ENCODE measurements at places on chromosomes 5 and 9. TPM values are rescaled to one million over a fixed set of nuclear protein-coding genes. Genes with fewer than 3 reads are reported as not detected.

- H3K36me3 ChIP-seq, result no peaks in the 10 kb centered on the region
- H3K4me1 ChIP-seq, result no peaks in the 10 kb centered on the region
These were observed 24.4 kb downstream of the CEMIP2 start for GRCh38 chr9:71743882-71744281.

- H3K4me1 ChIP-seq, result peaks cover 6% of the 10 kb centered on the region
- no peak overlapping the region for H3K27ac ChIP-seq
- no peak overlapping the region for H3K4me3 ChIP-seq
- H3K27me3 ChIP-seq, result no peaks in the 10 kb centered on the region
- no peaks in the 10 kb centered on the region for H3K36me3 ChIP-seq
These were observed 51.7 kb downstream of the FBXW11 start for GRCh38 chr5:171954721-171955120.

GRCh38 chr9:35522187-35522586 lies 32.3 kb downstream of the RUSC2 start:
- no peaks in the 10 kb centered on the region for H3K27me3 ChIP-seq
- H3K27ac ChIP-seq, result peak overlapping the region; percentile 94
- no peak overlapping the region for H3K4me3 ChIP-seq

Gene PPP3R2
- total RNA-seq, result not detected

- H3K4me3 ChIP-seq, result no peak overlapping the region
- no peak for DNase-seq
- no peaks in the 10 kb centered on the region for H3K4me1 ChIP-seq
- H3K36me3 ChIP-seq, result no peaks in the 10 kb centered on the region
- no peak overlapping the region for H3K27ac ChIP-seq
- peaks cover 2% of the 10 kb centered on the region for H3K27me3 ChIP-seq
These were observed 144.3 kb downstream of the MACIR start for GRCh38 chr5:103402851-103403250.

GRCh38 chr5:104170926-104171325 lies 608.3 kb upstream of the NUDT12 start:
- DNase-seq, result no peak
- H3K4me1 ChIP-seq, result no peaks in the 10 kb centered on the region
- no peaks in the 10 kb centered on the region for H3K36me3 ChIP-seq
- H3K4me3 ChIP-seq, result no peak overlapping the region
- no peaks in the 10 kb centered on the region for H3K27me3 ChIP-seq

Data from aorta (tissue), 5 donors.